ENCODE measurements at places on chromosomes 3 and 15.

GRCh38 chr15:67080900-67081431 is 15.6 kb downstream of the SMAD3 start:
- no peak for DNase-seq

GRCh38 chr3:132790806-132791205 is 68.6 kb upstream of the NPHP3 start:
- DNase-seq, result no peak

DNA sequence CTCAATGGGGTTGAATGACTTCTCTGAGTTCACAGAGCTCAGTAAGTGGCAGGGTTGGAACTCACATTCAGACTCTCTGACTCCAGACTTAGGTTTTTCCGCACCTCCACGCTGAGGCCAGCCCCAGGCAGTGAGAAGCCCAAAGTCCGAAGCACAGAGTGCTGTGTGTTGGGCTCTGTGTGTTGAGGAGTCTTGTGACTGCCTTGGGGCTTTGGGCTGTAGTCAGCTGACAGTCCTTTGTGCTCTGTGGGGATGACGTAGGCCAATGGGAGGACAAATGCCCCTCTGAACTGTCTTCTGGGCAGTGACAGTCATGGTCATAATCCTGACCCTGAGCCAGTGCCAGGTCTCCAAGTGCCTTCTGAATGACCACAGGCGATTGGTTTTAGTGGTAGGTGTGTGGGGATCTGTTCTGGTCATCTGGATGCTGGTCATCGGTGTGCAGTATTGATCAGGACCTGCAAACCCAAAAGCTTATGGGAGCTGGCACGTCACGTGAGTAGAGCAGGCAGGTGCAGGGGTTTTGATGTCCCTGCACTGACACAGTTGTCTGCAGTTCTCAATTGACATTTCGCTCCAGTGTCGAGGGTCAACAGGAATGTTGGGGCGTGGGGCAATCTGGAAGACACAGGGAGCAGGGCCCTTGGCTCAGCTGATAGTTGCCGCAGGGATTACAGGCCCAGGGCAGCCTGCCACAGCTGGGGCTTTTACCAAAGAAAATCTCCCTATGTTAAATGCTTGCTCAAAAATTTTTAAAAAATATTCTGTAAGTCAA is 45.3 kb downstream of the CAPN3 start:
- peak; percentile 15 for DNase-seq

DNA sequence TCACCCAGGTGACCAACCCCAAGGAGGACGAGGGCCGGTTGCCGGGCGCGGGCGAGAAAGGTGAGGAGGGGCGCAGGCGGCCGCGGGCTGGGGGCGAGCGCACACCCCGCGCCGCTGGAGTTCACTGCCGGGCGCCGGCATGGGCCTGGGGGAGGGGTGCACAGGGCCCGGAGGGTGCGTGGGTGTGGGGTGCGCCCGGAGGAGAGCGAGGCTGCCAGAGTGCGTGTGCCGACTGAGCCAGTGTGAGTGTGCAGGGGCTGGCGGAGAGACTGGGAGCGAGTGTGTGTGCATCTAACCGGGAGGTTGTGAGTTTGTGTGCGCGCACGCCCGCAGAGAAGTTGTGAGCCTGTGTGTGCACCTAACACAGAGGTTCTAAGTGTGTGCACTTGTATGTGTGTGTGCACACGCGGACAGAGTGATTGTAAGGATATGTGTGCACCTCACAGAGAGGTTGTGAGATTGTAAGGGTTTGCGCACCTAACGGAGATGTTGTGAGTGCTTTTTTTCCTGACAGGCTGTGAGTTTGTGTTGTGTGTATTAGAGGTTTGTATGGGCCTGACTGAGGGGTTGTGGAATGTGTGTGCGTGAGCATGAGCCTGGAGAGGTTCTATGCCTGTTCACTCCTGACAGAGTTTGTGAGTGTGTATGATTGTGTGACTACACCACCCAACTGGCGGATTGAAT is 681 bp downstream of the CTDSPL start:
- no peak for DNase-seq

GRCh38 chr15:59701880-59702279 is 12.8 kb upstream of the BNIP2 start:
- no peak for DNase-seq

- no peak for DNase-seq
Measured at GRCh38 chr3:189316296-189317019, 144.7 kb downstream of the TPRG1 start.

- DNase-seq, result no peak
Measured at GRCh38 chr3:170507063-170507462, 78.8 kb downstream of the SLC7A14 start.

GRCh38 chr3:24088782-24089181 is 143.7 kb downstream of the NR1D2 start:
- DNase-seq, result no peak
